ENCODE measurements at places on chromosomes 7 and 10.

DNA sequence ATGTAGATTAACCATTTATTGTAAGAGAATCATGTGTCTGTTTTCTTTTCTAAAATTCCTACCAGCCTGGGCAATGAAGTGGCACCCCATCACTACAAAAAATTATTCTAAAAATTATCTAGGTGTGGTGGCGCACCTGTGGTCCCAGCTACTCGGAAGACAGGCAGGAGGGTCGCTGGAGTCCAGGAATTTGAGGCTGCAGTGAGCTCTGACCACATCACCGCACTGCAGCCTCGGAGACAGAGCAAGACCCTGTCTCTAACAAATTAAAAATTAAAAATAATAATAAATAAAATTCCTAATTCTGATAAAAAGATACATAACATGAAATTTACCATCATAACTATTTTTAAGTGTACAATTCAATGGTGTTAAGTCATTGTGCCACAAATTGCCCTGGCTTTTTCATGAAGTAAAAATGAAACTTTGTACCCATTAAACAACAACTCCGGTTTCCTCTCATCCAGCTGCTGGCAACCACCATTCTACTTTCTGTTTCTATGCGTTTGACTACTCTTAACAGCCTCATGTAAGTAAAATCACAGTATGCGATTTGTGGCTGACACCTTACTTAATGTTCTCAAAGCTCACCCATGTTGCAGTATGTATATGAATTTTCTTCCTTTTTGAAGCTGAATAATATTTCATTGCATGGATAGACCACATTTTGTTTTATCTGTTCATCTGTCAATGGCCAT lies 20.6 kb upstream of the USP6NL start:
- no peak for DNase-seq

DNA sequence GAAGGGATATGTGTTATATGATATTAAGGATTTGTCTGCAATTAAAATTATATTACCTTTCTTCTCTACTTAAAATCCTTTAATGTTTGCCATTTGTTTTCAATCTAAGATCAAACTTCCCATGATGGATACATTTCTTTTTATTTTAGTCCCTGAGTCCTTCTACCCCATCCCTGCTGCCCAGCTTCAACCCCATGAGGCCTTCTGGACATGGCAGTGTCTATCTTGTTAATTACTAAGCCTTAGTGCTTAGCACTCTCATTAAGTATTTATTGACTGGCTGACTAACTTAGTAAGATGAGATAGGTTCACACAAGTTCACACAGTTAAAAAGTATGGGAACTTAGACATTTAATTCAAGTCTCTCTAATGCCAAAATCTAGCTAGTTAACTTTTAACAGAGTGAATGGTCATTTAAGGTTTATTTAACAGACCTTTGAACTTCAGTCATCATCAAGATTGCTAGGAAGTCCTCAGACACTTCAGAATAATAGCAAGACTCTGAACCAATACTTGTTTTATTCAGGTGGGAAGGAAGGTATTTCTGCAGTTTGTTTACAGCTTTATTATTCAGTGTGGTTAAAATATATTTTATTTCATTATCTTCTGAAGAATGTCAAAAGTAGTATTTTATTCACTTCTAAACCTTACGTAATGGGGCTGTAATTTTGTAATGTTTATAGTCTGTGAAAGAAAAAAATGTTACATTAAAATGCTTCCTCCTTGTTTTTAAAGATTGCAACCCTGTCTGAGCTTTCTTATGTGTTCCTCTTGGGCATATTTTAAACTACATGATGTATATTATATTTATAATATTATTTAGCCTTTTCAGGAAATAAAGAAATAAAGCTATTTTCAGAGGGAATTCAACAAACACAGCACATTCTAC lies 848.9 kb downstream of the REEP3 start:
- no peak for DNase-seq

- DNase-seq, result no peak
These were observed 24.1 kb upstream of the ANKRD30A start for GRCh38 chr10:37101261-37101660.

DNA sequence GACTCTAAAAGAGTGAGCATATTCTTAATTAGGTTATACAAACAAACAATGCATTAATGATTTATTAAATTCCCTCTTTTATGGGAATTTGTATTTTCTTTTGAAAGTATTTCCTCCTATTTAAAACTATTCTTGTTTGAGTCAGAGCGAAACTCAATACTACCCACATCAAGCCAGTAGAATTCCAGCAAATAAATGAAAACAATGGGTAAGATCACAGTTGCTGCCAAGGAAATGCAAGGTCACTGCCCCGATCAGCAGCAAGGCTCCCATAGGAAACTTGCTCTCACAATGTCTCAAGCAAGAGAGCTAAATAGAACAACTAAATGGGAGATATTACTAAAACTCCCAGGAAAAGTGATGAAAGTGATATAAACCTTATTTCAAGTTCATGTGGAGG lies 206.3 kb downstream of the THSD7A start:
- DNase-seq, result no peak

- DNase-seq, result no peak
These were observed 59.8 kb upstream of the ZNRF2 start for GRCh38 chr7:30224511-30225062.

- no peak for DNase-seq
These were observed 133.9 kb upstream of the GHITM start for GRCh38 chr10:84005403-84005802.

- DNase-seq, result no peak
These were observed 21.0 kb upstream of the RPA3 start for GRCh38 chr7:7739204-7740036.

- no peak for DNase-seq
These were observed 439.6 kb downstream of the TNS3 start for GRCh38 chr7:47142169-47142866.

DNA sequence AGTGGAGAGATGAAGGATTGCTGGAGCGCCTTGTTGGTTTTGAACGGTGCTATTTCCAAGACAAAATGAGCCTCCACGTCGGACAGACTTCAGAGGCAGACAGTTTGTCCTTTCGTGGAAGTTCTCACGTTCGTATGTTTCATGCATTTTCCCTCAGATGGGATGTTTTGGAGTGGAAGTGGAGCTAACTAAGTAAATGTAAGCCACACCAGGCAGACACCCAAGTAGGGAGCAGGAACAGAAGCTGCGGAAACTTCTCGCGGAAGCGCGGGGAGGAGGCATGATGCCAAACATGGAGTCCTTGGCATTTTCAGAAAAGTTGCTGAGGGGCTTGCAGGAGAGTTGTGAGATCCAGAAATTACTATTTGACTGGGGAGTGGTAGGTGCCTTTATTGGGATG lies 145.6 kb upstream of the PRR15 start:
- no peak for DNase-seq

DNA sequence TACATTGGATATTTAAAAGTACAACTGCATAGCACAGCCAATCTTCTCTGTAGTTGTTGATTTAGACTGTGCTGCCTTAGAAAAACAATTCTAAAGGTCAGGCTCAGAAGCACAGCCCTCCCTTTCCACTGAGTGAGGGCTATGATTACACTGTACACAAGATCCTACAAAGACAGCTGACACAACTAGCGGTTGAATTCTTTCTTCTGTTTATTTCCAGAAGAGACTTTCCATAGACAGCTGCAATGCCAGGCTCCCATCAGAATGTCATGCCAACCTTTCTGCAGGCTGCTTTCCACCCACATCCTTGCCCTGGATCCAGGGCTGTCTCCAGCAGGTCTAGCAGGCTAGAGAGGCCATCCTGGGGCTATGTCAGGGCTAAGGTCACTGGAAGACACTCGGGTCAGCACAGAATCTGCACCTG lies 39.3 kb downstream of the FAM13C start:
- DNase-seq, result no peak

DNA sequence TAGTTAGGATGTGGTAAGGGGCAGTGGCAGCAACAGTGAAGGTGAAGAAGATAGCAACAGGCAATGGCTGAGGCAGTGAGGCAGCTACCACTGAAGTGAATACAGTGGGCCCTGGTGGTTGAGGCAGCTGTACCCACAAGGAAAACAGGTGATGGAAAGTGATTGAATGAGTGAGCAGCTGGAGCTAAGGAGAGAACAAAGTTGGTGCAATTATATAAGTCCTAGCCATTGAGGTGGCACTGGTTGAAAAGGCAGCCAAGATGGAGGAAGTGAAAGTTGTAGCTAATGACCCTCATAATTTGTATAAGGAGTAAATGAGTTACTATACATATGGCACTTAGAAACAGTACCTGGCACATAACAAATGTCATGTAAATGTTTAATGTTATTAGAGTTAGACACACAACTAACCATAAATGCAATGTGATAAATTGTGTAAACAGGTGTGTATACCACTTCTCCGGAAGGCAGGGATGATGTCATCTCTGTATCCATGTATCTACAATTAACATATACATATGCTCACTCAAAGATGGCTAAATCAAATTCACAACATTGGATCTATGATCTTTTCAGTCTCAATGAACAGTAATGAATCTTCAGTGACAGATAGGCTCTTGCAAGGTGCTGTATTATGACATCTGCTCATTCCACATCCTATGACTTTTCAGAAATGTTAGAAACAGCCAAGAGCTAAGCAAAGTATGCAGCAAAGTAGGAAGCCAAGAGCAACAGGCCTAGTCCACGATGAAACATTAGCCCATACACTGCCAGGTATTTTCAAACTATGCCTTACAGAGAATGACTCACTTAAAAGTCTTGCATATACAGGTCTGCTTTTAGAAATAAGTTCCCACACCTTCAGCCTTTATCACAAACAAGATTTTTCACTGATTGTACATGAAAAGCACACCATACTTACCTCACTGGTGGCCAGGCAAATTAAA lies 10.7 kb downstream of the XPNPEP1 start:
- no peak for DNase-seq

GRCh38 chr10:29403208-29403607 lies 114.3 kb downstream of the LYZL1 start:
- DNase-seq, result no peak

DNA sequence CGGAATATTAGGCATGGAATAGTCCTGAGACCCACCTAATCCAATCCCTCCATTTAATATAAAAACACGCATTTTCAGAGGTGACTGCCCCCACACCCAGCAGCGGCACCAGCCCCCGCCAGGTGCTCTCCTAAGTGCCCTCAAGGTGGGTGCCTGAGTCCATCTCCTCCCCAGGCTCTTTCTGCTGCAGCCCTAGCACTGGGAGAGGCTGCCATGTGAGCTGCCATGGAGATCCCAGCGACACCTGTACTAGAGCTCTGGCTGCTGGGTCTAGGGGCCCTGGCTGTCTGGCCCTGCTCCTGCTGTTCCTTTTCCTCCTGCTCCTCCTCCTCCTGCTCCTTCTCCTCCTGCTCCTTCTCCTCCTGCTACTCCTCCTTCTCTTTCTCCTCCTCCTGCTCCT lies 191.1 kb upstream of the BMPER start:
- no peak for DNase-seq

DNA sequence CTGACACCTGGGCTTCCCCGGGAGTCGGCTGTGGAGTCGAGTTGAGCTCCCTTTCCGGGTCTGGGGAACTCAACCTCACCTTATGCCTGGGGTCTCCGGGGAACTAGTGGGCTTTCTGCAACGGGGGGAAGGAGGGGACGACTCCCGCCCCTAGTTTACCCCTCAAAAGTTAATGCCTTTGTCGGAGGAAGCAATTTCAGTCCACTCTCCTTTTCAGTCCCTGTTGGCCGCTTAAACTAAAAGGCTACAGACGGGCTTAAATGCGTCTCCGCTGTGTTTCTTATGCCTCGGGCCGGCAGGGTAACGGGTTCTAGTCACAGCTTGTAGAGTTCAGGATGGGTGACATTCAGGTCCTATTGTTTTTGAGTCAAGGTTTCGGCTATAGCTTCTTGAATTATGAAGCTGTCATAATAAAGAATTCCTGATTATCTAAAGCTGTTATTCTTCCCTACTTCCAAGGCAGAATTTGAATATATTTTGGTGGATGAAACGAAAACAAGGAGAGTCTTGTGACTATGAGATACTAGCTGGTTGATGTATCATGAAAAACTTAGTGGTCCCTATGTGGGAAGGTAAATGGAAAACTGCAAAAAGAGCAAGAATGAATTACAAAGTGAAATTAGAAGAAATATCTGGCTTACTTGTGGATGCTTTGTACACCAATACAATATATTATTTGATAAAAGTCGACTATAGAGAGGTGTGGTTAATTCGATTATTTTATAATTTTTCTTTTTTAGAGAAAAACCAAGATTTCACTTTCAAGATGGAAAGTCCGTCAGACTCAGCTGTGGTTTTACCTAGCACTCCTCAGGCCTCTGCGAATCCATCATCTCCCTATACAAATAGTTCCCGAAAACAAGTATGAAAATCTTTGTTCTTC lies 495 bp downstream of the SFR1 start:
- no peak for DNase-seq

GRCh38 chr7:71746006-71746405 lies 614.1 kb downstream of the GALNT17 start:
- DNase-seq, result no peak

DNA sequence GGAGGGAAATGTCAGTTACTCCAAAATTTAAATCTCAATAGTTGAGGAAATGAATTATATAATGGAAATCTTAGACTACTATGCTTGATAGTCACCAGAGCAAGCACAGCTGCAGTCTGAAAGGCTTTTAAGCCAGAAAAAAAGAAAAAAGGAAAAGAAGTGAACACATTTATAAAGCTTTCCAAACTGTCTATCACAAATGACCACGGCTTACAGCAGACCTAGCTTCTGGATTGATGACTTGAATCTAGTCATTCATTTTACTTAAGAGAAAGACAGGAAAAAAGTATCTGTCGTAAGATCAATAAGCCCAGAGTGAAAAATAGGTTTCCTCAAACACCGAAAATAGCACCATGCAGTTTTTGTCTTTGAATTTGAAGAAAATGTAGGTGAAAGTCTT lies 67.9 kb upstream of the OGDHL start:
- DNase-seq, result no peak

DNA sequence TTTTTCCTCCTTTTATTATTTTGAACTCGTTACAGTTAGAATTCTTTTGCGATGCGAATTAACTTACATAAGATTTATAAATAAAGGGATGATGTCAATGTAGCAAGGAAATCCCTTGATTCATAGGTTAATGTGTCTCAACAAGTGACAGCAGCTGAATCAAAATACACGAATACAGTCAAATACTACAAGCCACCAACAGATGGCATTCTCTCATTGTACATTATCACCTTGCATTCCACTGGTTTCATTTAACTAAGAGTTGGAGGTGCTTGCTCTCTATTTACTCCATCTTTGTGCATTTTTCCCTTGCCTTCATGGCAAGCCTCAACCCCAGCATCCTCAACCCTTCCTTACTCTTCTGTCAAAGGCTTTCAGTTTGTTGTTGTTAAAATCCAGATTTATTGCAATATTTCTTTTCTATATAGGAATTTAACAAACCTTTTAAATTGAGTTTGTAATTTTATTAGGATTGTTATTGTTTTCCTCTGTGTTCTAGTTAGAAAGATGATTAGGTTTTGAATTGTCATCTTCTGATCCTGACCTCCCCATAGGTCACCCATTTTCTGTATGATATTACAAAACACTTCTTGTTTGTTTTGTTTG lies 78.3 kb downstream of the SLC25A40 start:
- no peak for DNase-seq

DNA sequence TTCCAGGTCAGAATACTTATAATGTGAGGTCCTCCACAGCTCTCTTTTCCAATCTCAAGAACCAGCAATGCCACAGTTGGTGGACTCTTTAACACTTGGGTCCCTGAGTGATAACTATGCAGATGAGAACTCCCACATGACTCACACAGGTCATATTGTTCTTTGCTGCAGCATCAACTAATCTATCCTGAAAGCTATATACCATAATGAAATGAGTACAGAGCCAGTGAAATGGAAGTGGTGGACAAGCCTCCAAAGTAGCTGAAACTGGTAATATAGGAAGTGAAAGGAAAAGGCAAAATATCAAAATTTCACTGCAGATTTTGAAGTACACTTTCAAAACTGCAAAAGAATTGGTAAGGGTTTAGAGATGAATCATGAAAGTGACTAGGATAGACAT lies 45.6 kb downstream of the SORCS1 start:
- DNase-seq, result no peak

Measured in stimulated activated CD4-positive, alpha-beta T cell treated with anti-CD3 and anti-CD28 coated beads, Interleukin-1b, Interleukin-23, amount 100 ng/mL, for 1 hour (primary cell).